ENCODE measurements at places on chromosomes 5 and 9.

DNA sequence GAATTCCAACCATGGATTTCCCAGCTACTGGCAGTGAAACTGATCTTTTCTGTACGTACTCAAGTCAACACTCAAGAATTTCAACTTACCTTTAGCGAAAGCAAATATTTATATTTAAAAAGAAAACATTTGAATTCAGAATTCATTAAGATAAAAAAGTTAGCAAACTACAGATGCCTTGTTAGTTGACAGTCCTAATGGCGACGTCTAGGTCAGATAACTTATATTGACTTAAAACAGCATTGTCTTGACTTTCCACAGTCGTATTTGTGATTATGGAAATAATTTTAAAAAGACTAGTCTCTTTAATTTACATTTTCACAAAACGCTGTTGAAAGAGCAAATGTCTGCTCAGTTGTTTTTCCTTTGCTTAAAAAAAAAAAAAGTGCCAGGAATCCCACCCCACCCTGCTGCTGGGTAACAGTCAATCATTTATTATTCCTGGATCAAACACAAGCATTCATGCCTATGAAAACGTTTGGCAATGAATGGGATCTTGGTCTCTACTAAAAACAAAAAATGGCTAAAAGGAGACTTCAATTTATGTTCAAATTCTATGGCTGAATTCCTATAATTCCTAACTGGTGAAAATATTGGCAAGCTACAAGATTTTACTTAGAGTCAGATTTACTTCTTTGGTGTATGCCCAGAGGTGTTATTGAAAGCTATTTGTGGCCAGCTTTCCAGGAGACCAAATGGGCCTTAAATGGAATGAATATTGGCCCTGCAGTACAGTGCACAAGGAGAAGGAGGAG is 22.0 kb downstream of the OR2S2 start:
- DNase-seq: no peak

DNA sequence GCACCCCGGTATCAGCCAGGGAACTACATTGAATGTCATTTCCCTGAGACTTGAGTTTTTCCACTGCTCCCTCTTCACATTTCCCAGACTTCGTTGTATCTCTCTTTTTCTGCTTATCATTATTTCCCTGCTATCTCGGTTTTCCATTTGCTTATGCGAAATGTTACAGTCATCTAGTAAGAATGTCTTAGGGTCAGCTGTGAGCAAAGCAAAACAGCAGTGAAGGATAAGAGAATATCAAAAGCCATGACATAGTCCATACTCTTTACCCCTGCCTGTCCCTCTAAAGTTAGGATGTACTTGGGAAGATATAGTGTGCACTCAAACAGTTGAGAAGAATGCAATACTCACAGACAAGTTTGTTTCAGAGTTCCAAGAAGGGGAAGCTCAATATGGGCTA is 88.7 kb downstream of the ITGA1 start:
- no peak for DNase-seq

DNA sequence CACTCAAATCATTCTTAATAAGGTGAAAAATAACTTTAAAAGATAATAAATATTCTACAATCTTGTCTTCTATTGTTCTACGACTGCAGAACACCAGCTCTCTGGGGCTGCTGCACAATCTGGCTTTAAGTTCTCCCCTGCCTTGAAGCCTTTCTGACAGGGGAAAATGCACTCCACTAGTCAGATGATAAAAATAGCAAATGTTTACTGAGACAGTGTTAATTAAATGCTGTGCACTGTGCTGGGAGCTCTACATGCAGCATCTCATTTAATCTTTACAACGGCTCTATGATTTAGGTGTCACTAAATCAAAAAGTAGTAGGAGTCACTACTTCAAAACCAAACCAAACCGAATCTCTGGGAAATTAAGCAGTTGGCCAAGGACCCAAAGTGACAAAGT is 132.7 kb downstream of the SLIT3 start:
- DNase-seq: no peak

GRCh38 chr5:32471784-32472183 is 27.2 kb upstream of the ZFR start:
- DNase-seq: no peak

GRCh38 chr5:140038373-140038957 is 4.6 kb downstream of the NRG2 start:
- DNase-seq: no peak
